Left cardiac atrium (tissue), 4 donors: ENCODE measurements at places on chromosomes 13 and 19. TPM values are rescaled to one million over a fixed set of nuclear protein-coding genes. Genes with fewer than 3 reads are reported as not detected.
A peak's percentile ranks its signal among the peaks of the same experiment; 100 is the strongest.

The SHISA7 gene
- total RNA-seq = not detected

The SMIM44 gene
- total RNA-seq = not detected

The BRSK1 gene
- total RNA-seq = 19.5 TPM

The FBXW9 gene
- total RNA-seq = 1.4 TPM

The TMEM255B gene
- total RNA-seq = 10.5 TPM

GRCh38 chr19:19457671-19458070 lies 52.2 kb downstream of the GATAD2A start:
- DNase-seq = no peak

GRCh38 chr13:77868717-77869116 lies 49.9 kb downstream of the EDNRB start:
- no peak for DNase-seq

- no peak for DNase-seq
Measured at GRCh38 chr13:99013951-99014350, 36.1 kb upstream of the DOCK9 start.

DNA sequence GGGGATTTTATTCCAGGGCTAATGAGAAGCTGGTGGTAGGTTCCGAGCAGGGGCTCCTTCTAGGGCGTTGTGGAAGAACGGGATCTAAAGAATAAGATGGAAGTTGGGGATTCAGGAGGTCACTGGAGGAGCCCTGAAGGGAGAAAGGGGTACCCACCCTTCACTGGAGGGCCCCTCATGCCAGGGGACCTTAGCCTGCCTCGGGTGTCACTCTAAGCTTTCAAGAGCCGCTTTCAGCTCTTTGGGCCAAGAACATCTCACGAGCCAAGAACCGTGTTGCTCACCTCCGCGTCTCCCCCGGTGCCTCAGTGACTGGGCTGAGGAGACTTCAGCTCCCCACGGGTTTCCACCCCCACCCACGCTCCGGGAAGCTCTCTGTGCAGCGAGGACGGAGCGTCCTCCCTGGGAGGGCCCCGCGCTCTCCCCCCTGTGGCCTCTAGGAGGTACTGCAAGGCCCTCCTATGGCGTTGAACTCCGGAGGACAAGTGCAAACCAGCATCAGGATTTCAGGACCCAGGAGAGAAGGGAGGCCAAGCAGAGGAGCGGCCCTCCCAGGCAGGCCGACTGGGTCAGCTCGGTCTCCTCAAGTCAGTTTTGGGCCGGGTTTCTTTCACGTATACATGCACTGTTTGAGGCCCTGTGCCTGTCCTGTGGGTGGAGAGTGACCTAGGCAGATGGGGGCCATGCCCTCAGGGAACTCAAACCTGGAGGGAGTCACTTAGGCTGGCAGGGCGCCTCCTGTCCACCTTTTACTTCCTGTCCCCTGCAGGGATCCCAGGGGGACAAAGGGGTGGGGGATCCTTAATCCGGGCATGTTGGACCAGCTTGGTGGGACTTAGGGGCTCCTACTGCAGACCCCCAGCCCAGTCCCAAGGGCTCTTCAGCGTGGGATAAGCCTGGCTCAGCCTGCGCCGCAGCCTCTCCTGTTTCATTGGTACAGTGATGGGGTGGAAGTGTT lies 5.1 kb upstream of the KRTDAP start:
- peak; percentile 74 for DNase-seq

DNA sequence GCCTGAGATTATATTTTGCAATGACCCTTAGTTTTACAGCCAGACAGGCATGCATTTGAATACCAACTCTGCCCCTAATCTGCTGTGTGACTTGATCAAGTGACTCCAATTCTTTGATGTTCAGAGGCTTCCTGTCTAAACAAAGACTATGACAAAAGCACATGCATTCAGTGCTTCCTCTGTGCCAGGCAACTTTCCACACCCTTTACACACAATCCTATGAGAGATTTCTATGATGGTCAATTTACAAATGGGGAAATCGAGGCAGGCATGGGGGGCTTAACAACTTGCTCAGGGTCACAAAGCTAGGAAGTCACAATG lies 3.7 kb upstream of the LYPD3 start:
- DNase-seq = no peak

- DNase-seq = no peak
Measured at GRCh38 chr13:98813993-98814392, 61.5 kb upstream of the SLC15A1 start.

DNA sequence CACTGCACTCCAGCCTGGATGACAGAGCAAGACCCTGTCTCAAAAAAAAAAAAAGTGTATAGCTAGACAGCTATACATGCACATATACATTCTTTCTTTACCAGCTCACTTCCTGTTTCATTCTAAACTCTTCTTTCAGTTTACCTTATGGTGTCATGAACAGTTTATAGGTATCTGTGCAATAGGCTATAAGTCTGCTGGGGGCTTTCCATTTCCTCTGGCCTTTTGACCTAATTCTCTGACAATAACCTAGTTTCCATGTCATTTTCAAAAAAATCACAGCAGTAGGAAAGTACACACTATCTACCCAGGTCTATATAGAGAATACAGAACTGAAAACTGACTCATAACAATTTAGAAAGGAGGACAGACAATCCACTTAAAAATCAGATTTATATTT lies 24.4 kb upstream of the URAD start:
- DNase-seq = no peak

- peak; percentile 35 for DNase-seq
Measured at GRCh38 chr19:35436477-35437405, 11.3 kb upstream of the FFAR2 start.

DNA sequence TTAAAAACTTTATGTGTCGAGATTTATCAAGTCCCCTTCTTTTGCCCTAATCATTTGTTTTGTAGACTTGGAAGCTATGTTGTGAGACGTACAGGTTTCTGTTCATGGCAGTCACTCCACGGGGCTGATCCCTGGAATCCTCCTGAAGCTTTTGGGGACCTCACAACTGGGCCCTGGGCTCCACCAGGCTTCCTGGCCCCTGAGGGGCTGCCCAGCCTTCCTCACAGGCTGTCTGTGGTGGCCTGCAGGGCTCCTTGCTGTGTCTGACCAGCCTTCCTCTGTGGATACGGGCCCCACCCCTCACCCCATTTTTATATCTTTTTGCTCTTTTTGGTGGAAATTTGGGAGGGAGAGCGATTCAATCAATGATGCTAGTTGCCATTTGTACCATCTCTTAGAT lies 38.1 kb downstream of the CHST8 start:
- no peak for DNase-seq

- DNase-seq = no peak
Measured at GRCh38 chr19:15304140-15304705, 28.1 kb downstream of the BRD4 start.

DNA sequence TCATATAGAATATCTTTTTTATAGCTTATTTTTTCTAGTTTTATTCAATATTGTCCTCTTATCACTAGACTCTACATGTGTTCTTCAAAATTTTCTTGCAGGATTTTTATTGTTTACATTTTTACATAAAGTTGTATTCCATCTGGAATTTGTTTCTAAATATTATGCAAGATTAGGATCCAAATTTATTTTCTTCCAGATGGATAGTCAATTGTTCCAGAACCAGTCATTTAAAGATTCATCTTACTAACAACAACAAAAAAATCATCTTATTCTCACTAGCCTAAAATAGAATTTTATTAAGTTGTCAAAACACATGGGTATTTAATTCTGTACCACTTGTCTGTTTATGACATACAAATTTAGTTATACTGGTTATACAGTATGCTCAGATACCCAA lies 390.4 kb upstream of the GPC6 start:
- DNase-seq = no peak

DNA sequence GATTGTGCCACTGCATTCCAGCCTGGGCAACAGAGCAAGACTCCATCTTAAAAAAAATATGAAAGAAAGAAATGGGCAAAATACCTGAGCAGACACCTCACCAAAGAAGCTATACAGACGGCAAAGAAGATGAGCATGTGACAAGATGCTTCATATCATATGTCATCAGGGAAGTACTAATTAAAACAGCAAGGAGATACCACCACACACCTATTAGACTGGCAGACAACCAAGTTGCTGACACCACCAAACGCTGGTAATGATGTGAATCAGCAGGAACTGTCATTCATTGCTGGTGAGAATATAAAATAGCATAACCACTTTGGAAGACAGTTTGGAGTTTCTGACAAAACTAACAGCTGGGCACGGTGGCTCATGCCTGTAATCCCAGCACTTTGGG lies 11.5 kb upstream of the TFDP1 start:
- DNase-seq = no peak

GRCh38 chr13:40398065-40398464 lies 268.4 kb downstream of the FOXO1 start:
- no peak for DNase-seq
